A549 treated with CORT108297 at 1 μM for 4 hours (cell line): ENCODE measurements at places on chromosomes 12 and 14. TPM values are rescaled to one million over a fixed set of nuclear protein-coding genes. Genes with fewer than 3 reads are reported as not detected.

The FBXO21 gene
- total RNA-seq, result 32.7 to 44.3 TPM (median 39.2 TPM) in 5 replicates

The ITGB7 gene
- 0.13 to 0.59 TPM (median 0.33 TPM) in 5 replicates for total RNA-seq

The INHBC gene
- total RNA-seq, result 0.05 to 0.08 TPM in 2 of 5 replicates, not detected in the others

The GLIPR1 gene
- 22.6 to 34.4 TPM (median 29.3 TPM) in 5 replicates for total RNA-seq

The OVCH1 gene
- not detected in 5 replicates for total RNA-seq

The IL31 gene
- not detected in 5 replicates for total RNA-seq

The SYT1 gene
- total RNA-seq, result 5.0 to 7.2 TPM (median 5.7 TPM) in 5 replicates
